NCI-H2081 (cell line): ENCODE measurements at places on chromosomes 7 and 10.

GRCh38 chr10:1115607-1115955, 59.4 kb downstream of the WDR37 start:
- DNase-seq, result no peak

DNA sequence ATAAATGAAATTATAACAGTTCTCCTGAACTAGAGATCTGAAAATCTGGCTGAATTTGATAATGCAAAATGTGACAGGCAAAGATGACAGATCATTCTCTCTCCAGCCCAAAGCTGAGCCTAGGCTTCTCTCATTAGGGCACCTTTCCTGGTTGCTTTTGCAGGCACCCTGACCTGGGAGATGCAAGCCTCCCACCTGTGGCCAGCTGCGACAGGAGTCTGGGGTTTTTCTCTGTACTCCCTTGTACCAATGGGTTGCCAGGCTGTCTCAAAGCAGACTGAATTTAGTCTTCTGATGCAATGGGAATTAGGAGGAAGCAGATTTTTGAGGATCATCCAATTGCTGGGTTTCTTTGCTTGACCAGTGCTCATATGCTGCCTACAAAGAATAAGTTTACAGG, 85.0 kb upstream of the EFCAB10 start:
- no peak for DNase-seq

- no peak for DNase-seq
Measured at GRCh38 chr7:156004265-156005201, 192.3 kb upstream of the SHH start.

DNA sequence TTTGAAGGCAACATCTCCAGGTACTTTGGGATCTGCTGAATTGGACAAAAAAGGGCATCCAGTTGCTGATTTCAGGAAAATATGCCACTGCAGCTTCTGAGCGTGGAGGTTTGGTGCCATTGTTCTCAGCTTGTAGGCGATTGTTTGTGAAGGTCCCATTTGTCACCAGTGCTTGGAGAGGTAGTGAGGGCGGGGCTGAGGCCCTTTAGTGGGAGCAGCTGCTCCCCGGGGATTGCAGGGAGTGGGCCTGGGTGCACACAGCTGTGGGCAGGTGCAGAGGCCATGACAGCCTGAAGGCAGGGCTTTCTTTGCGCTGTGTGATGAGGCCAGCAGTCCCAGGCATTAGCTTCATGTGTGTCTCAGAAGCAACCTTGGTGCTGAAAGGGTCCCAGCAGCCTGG, 3.9 kb downstream of the FAM20C start:
- DNase-seq, result peak; percentile 51
